ENCODE measurements at places on chromosomes 5 and 9.
A peak's percentile ranks its signal among the peaks of the same experiment; 100 is the strongest.

GRCh38 chr5:175751369-175751768 lies 93.5 kb downstream of the HRH2 start:
- DNase-seq, result no peak

DNA sequence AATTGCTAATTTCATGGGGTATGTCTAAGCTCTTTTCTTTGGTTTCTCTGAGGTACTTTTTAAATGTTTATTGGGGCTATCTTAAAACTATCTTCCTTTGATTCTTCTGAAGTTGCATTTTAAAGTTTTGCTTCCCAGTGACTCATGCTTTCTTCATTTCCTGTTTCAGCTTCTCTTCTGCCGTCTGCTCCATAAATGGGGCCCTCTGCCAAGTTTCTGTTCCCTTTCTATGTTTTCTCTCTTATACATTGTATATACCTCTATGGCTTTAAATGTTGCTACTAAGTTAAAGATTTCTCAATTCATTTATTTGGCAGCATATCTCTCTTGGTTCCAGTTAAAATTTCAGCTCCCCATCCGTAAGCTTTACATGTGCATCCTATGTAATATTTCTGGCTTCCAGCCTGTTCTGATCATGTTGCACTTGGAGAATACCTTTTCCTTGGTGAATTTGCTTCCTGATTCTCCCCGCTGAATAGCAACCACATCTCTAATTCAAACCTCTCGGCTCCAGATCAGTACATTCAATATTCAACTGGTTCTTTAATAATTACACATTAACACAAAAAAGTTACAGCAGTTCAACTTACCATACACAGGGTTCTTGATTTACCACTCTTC lies 125.3 kb downstream of the ST8SIA4 start:
- DNase-seq, result peak; percentile 60

GRCh38 chr9:71001780-71002386 lies 119.5 kb downstream of the TRPM3 start:
- peak; percentile 6 for DNase-seq

- no peak for DNase-seq
Observed at GRCh38 chr9:84772511-84772910, 103.0 kb downstream of the NTRK2 start.

GRCh38 chr5:83636156-83636555 lies 84.5 kb downstream of the HAPLN1 start:
- no peak for DNase-seq

GRCh38 chr9:80649001-80649420 lies 1040.3 kb downstream of the TLE1 start:
- DNase-seq, result no peak

DNA sequence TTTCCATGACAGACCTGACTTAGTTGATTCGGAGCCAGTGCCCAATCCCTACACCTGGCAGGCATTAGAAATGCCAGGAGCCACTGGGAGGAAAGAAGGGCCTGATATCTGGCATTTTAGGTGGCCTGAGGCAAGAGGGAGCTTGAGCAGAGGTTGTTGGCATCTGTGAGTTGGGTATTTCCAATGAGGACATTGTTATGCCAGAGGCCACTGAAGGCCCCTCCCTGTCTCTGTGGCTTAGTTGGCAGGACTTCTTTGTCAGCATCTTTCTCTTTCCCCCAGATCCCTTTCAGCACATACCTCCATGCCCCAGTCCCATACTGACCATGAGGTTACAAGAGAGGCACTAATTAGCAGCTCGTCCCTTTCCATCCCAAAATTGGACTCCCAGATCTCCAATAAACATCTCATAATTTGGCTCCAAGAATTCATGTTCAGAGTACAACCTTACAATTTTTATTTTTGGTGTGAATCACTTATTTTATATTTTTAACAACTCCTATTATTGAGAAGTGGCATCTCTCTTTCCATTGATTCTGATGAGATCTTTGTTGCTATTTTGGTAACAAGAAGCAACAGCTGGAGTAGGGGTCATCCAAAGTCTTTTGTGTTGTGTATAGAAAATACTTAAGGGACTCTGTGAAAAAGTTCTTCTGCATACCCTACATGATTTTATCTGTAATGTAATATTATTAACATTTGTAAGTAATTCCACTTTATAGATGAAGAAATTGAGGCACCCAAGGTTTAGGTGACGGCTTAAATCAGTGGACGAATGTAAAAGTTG lies 68.6 kb upstream of the MAP3K1 start:
- DNase-seq, result no peak

DNA sequence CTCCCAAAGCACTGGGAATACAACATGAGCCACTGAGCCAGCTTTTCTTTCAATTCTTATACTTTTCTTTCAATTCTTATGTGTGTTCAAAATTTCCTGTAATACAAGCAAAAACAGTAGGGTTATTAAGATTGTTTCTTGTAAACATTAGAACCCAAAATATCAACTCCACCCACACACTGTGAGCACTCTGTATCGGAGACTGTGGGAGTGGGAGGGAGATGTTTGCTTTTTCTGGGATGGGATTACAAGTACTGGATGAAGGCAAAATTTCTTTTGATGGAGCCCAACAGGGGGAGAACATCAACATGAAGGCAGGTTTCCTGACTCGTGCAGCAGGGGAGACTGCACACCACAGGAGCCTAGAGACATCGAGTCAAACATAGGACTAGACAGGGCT lies 4.7 kb upstream of the CFAP90 start:
- DNase-seq, result no peak

DNA sequence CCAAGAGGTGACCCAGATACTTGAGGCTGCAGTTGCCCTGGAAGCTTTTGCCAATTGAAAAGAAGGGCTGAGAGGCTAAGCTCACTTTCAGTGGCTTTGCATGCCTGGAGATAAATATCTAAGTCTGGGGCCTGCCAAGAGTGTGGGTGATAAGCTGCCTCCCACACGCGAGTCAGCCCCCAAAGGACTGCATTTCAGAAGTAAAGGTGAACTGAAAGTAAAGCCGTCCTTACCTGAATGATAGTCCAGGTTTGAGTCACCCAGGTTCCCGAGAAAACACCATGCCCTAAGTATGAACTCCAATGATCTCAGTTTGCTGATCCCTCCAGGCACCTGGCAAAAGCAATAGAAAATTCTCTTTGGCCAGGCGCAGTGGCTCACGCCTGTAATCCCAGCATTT lies 22.5 kb upstream of the N4BP3 start:
- DNase-seq, result no peak

GRCh38 chr5:164319161-164319560 lies 813.7 kb downstream of the MAT2B start:
- DNase-seq, result no peak

GRCh38 chr5:171595801-171596231 lies 176.4 kb downstream of the FGF18 start:
- DNase-seq, result peak; percentile 57

DNA sequence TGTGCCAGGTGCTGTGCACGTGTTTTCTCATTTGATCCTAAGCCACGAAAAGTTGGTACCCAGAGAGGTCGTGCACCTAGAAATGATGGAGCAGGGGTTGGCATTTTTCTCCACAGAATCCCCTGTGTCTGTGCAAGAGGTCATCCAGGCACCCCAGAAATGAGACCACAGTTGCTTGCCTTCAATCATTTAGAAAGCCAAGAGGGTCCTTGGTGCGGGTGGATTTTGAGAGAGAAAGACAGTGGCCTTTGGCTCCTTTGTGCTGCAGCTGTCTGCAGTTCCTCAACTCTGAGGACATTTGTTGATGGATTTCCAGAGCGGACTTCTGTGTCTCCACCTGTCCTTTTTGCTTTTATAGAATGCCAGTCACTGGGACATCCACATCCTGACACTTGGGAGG lies 33.8 kb upstream of the SPRY4 start:
- no peak for DNase-seq

DNA sequence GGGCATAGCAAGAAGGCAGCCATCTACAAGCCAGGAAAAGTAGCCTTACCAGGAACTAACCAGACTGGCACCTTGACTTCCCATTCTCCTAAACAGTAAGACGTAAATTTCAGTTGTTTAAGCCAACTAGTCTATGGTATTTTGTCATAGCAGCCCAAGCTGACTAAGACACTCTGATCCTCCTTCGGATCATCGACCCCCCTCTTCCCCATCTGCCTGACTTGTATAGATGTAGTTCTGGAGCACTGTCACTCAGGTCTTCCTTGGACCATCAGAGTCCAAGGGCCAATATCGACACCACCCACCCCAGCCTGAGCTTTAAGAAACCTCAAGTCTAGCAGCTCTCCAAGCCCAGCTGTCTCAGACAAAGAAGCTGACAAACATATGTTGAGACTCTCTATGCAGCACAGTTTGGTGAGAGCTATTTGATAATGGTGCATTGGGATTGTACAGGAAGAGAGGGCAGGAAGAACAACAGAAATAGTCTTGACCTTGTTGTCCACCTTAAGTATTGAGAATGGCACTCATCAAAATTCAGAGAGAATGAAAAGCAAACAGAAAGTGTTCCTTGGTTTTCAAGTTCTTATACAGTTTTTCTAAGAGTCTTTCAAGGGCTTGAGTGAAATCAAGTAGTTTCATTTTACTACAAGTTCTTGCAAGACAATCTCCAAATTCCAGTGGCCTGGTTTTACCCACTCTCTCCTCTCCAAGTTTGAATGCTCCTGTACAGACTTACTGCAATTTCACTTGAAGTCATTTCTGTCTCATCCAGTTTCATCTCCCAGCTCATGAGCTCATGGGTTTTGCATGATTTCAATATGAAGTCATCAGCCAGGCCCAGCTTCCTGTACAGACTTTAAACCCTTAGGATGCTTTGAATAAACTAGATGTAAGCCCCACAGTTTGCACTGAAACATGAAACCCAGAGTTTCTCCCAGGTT lies 122.3 kb upstream of the RAI14 start:
- DNase-seq, result peak; percentile 89

GRCh38 chr5:77797136-77797535 lies 21.0 kb upstream of the TBCA start:
- no peak for DNase-seq

DNA sequence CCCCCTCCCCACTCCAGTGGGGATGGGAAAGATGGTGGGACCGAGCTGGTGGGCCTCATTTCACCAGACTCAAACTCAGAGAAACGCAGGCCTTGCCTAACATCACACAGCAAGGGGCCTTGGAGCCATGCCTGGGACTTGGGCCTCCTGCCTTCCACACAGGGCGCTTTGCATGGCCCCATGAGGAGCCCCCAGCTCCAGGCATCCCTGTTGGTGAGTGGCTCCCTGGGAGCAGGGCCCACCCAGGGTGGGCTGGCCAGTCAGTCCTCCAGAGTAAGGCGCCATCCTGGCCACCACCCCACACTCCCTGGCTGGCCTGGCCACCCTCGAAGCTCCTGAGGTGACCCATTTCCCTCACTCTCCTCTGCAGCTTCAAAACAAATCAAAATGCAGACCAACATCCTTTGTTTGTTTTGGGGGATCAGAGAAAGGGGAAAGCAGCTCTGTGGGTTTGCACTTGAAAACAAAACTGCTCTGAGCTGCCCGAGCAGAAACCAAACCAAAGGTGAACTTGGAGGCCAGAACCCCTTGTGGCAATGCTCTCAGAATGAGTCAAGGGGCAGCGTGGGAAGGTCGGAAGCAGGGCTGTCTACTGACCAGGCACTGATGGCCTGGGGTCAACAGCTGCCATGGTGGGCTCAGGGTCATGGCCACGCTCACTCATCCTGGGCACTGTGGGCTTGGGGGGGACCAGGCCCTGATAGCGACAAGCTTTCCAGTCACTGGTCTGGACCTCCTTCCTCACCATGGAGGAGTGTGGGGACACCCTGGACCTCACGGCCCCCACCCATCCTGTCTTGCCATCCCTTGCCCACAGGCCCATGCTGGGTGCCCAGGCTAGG lies 37.0 kb upstream of the VDAC1 start:
- no peak for DNase-seq

GRCh38 chr5:75716715-75717081 lies 539 bp downstream of the POC5 start:
- DNase-seq, result no peak

GRCh38 chr9:135992486-135993408 lies 31.6 kb upstream of the UBAC1 start:
- peak; percentile 52 for DNase-seq

GRCh38 chr5:31385774-31386537 lies 145.9 kb downstream of the DROSHA start:
- no peak for DNase-seq

DNA sequence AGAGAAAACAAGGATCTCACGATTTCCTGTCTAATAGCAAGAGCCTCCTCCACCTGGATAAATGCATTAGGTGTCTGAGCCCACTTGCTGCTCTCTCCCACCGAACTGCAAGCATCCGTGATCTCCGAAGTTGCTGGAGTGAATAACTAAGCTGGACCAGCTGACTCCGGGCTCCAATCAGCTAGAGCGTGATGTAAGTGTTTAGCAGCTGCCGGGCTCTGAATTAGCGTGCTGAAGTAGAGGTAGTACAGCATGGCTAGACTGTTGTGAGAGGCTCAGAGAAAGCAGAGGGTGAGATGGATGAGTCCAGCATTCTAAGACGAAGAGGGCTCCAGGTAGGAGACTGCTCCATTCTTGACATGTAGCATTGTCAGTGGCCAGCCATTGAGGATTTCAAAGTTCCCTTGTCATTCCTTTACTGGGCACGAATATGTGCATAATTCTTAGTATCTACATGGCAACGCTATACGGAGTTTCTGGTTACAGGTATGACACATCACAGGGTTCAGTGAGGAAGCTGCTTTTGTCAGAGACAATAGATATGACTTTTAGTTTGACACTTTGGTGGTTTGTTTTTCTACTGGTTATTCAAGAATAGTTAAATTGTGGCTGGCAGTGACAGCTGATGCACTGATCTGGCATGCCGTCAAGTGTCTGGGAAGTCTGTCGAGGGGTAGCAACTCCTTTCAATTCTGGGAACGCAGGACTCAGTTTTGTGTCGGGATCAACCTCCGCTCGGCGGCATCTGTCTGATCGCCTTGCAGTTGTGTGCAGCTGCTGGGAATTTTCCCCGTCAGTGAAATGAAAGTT lies 232.6 kb downstream of the MAST4 start:
- peak; percentile 44 for DNase-seq

- no peak for DNase-seq
Observed at GRCh38 chr5:78760770-78761169, 112.2 kb upstream of the LHFPL2 start.

DNA sequence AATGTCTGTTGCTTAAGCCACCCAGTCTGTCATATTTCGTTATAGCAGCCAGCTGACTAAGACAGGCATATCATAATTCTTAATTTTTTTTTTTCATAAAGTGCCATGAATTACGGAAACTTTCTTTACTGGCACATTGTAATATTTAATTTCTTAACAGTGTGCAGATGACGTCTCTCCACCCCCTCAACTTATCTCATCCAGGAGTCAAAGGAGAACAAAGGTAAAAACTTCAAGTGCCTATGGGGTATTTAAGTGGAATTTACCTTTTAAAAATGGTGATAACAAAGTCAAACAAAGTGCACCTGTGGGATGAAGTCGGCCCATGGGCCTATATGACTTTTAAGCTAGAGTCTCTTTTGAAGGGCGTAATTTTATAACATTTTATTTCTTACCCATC lies 539.4 kb downstream of the CDH9 start:
- DNase-seq, result no peak

DNA sequence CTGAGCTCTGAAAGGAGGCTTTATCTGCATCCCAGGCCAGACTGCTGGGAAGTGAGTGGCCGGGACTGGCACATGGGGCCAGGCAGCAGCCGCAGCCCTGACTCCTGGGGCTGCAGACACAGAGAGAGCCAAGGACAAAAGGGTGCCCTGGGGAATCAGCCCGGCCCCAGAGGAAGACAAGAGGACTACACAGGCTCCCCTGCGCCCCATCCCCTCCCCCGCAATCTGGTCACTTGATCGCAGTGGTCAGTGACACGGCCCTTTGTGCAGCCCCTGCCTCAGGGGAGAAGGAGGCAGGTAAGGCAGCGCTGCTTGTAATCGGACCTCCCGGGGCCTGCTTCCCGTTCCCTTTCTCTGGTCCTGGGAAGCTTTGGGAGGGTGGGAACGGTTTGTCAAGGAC lies 55.5 kb upstream of the FUBP3 start:
- no peak for DNase-seq

GRCh38 chr9:124264823-124265233 lies 7.1 kb downstream of the NEK6 start:
- DNase-seq, result peak; percentile 75

- no peak for DNase-seq
Observed at GRCh38 chr5:143707806-143708205, 104.2 kb upstream of the HMHB1 start.
